ENCODE measurements at places on chromosomes 7 and 10. TPM values are rescaled to one million over a fixed set of nuclear protein-coding genes. Genes with fewer than 3 reads are reported as not detected.
A peak's percentile ranks its signal among the peaks of the same experiment; 100 is the strongest.

The TDRD1 gene
- 0.14 TPM for polyA plus RNA-seq

The C10orf67 gene
- polyA plus RNA-seq, result 0.20 TPM

The PITRM1 gene
- polyA plus RNA-seq, result 68.1 TPM

The PAX2 gene
- 0.16 TPM for polyA plus RNA-seq

The VKORC1L1 gene
- polyA plus RNA-seq, result 31.4 TPM

The KEL gene
- 1.2 TPM for polyA plus RNA-seq

The DYDC2 gene
- polyA plus RNA-seq, result 0.13 TPM

The LAMB1 gene
- 576 TPM for polyA plus RNA-seq

The MSS51 gene
- 63.0 TPM for polyA plus RNA-seq

The UPF2 gene
- polyA plus RNA-seq, result 22.0 TPM

The MOGAT3 gene
- not detected for polyA plus RNA-seq

The AGAP9 gene
- polyA plus RNA-seq, result 3.5 TPM

The GATA3 gene
- polyA plus RNA-seq, result 0.96 TPM

The TAS2R41 gene
- not detected for polyA plus RNA-seq

The SP8 gene
- not detected for polyA plus RNA-seq

The XPNPEP1 gene
- 85.0 TPM for polyA plus RNA-seq

The ADAM8 gene
- 2.5 TPM for polyA plus RNA-seq

The LRGUK gene
- polyA plus RNA-seq, result 0.49 TPM

The DKK1 gene
- not detected for polyA plus RNA-seq

The SFRP5 gene
- polyA plus RNA-seq, result 1.4 TPM

DNA sequence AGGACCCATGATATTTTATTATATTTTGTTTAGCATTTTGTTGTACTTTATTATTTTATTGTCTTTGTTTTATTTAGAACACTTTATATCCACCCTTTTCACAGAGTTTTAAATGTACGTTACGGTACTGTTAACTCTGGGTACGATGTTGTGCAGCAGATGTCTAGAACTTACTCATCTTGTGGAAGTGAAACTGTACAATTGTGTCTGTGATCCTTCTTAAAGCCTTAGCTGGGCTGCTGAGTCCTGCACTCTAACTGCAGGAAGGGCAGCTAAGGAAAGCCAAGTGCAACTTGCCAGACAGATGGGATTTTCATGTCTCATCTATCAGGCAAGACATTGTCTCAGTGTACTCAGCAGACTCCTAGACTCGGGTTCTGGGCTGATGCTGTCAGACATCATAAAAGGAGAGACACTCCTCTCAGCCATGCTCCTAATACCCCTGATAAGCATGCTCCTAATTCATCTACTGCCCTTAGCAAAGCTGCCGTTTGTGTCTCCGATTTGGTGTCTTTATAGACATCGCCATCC lies 14.6 kb upstream of the INSYN2A start:
- DNase-seq, result no peak

- DNase-seq, result no peak
Measured at GRCh38 chr10:44035474-44036197, 349.3 kb downstream of the CXCL12 start.

DNA sequence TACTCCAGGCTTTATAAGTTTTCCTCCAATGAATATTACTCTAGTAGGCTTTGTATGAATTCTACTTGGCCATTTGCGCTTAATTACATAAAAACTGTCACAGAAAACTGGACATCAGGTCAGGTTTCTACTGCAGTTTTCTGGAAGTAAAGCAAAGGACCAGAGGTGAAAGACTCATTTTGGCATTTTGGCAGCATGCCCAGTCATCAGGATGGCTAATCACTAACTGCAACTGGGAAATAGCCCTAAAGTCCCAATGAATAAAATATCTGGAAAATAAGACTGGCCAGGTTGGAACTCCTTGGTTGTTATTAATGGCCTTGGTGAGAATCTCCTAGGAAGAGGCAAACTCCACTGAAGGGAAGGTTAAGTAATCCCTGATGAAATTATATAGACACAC lies 75.5 kb downstream of the COPG2 start:
- no peak for DNase-seq

GRCh38 chr7:38686888-38687287 lies 55.7 kb upstream of the AMPH start:
- DNase-seq, result no peak

GRCh38 chr7:69619635-69620034 lies 21.4 kb downstream of the AUTS2 start:
- no peak for DNase-seq

GRCh38 chr7:112079673-112080072 lies 126.5 kb downstream of the DOCK4 start:
- no peak for DNase-seq

DNA sequence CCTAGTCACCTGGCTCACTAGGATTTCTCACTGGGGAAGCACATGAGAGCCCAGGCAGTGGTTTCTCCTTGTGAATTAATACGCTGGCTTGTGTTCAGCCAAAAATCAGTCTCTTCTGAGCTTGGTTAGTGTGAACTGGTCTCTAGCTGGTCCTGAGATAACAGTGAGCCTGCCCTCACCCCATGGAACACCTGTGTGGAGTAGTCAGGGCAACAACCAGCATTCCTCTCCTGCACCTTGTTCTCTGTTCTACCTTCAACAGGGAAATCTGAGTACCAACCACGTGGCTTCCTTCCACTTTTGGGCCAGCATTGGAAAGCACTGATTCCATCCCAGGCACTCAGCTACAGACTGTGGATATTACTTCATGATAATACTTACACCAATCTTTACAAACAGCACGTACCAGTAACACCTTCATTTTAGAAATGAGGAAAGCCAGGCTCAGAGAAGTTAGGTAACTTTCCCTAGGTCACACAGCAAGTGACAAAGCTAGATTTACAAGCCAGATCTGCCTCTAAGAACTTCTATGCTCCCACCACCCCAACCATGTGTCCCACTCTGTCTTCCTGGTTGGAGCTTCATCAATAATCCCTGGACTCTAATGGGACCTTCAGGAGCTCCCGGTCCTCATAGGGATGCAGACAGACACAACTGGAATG lies 106.6 kb downstream of the GRID1 start:
- no peak for DNase-seq

DNA sequence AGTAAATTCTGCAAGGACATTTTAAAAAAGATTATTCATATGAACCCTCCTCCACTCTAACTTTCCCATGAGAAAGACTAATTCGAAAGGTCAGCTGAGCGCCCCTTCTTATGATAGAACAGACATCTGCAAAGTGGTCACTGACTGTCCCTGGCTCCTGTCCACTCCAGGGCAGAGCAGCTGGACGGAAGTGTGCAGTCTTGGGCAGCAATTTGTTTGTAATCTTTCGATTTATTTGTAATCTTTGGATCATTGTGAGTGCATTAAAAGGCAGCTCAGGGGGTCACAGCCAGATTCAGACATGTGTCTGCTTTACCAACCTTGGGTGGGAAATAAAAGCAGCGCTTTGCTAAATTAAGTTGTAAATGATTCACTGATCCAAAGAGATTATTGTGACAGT lies 158.8 kb upstream of the ADARB2 start:
- DNase-seq, result no peak

GRCh38 chr7:3043544-3044371 lies at the start of gene CARD11:
Gene CARD11, minus strand, starts transcription at chr7:3043867. Its CDS starts 85,361 bp downstream, at chr7:2958506.
- DNase-seq, result no peak

GRCh38 chr7:30683816-30684215 lies 1.6 kb upstream of the CRHR2 start:
- DNase-seq, result peak; percentile 11

DNA sequence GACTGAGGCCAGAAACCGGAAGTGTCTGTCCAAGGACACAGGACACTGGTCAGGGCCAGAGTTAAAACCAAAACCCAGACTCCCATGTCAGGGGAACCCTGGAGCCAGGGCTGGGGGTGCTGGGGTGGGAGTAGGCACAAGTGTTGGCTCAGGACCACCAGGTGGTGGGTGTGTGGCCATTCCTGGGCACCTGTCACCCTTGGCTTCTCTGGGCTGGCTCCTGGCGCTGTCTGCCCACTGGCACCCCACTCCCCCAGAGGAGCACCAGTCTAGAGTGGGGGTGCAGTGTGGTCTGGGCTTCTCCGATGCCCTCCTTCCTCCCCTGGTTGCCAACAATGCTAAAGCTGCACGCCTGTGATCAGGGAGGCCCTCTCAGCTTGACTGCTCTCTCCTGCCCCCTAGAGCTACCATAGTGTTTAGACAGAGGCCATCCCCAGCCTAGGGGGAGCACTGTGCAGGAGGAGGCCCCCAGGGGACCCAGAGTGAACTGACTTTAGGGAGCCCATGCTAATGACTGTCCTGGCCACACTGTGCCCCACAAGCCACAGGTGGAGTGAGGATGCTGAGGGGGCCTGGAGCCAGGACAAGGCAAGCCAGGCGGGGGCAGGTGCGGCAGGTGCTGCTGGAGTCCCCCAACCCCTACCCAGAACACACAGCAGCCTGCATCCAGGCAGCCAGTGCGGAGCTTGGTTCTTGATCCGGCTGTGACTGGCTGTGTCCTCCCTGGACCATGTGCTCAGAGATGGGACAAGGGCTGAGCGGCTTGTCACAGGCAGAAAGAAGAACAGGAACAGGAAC lies 11.0 kb downstream of the RASGEF1A start:
- DNase-seq, result no peak

GRCh38 chr10:27240212-27241009 lies at the start of gene ACBD5:
Gene ACBD5, minus strand, starts transcription at chr10:27240797. Its CDS starts 109 bp downstream, at chr10:27240688.
- DNase-seq, result peak; percentile 79

DNA sequence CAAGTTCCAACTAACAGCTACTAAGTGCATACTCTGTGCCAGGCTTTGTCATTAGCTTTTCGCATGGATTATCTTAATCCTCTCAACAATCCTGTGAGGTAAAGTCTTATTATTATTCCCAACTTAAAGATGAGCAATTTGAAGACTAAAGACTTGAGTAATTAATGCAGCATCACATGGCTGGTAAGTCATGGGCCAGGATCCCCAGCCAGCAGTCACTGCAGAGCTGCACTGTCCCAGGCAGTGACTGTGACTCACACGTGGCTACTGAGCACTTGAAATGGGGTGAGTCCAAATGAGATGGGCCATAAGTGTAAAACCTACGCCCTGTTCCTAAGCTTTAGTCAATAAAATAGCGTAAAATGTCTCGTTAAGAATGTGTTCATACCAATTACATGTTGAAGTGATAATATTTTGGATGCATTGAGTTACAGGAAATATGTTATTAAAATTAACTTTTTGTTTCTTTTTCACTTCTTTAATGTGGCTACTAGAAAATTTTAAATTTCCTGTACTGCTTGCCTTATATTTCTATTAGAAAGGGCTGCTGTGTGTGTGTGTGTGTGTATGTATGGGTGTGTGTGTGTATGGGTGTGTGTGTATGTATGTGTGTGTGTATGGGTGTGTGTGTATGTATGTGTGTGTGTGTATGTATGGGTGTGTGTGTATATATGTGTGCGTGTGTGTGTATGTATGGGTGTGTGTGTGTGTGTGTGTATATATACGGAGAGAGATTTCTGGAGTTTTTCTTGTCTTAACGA lies 756.3 kb downstream of the AUTS2 start:
- DNase-seq, result no peak

GRCh38 chr7:47338026-47338425 lies 243.9 kb downstream of the TNS3 start:
- no peak for DNase-seq

- no peak for DNase-seq
Measured at GRCh38 chr7:77525231-77525630, 11.9 kb upstream of the PTPN12 start.

DNA sequence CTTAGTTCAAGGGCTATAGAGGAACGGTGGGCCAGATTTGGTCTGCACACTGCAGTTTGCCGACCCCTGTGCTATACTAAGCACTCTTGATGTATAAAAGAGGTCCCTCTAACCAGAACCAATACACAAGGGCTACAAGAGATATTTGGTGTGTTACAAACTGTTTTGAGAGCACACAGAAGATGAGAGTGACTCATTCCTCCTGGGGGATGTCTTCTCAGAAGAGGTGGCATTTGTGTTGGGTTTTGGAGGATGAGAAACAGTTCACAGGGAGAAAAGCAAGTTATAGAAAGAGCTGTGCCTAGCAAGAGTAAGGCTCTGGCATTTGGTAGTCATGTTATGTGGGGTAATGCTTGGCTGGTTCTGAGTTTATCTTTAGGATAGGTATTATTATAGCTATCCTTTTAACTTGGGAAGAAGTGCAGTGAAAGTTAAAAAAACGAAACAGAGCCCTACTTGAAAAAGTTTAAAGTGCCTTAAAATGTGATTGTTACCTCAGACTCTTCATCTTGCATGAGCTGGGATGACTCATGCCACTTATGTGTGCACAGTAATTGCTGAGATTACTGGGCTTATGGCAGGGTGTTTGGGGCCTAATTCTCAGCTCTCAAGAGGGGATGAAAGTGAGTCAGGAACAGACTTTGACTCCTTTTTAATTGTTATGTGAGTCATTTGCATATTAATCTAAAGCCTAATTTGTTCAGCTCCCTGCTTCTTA lies 160.4 kb downstream of the KIF20B start:
- no peak for DNase-seq

GRCh38 chr7:1458683-1459511 lies at the start of gene MICALL2:
Gene MICALL2, minus strand, starts transcription at chr7:1459470. Its CDS starts 144 bp downstream, at chr7:1459326.
- no peak for DNase-seq

DNA sequence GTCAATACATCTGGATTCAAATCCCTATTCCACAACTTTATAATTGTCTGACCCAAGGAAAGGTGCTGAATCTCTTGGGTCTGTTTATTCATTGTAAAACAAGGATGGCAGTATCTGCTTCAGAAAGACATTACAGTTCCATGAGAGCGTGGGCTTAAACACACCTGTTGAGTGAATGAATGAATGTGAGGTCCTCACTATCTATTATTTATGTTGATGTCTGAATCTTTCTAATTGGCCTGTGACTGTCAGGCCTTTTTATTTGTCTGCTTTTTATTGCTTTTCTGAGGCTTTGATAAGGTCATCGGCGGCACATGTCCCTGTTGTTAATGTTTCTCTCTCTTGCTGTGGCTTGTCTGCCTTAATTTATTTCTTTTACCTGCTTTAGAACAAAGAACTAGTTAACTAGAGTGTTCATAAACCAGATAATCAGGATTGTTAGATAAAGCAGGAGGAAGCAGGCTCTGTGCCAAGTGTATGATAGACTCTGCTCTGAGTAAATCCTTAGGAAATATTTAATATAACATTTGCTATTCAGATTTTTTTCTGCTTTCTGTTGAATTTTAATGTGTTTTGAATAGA lies 42.3 kb upstream of the CYCS start:
- DNase-seq, result no peak

DNA sequence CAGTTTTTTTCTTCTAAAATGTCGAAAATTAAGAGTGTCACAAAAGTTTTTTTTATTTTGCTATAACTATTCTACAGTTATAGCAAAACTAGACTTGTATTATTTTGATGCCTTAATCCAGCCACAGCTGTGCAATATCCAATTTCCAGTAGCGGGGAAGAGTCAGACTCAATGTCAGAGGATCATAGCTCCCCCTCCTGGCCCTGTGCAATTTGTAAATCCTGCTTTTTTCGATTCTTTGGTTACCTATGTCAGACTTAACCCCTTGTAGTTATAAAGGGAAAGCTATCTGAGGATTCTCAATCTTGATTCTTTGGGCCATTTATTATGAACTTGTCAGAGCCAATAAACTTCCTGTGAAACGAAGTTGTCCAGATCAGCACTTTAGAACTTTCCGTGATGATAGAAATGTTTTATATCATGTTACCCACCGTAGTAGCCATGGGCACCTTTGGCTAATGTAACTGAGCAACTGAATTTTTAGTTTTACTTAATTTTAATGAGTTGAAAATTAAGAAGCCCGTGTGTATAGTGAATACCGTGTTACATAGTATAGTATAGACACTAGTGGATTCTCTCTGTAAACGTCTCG lies 87.7 kb upstream of the PRKCQ start:
- DNase-seq, result peak; percentile 59

GRCh38 chr7:78634093-78634492 lies 819.4 kb downstream of the MAGI2 start:
- no peak for DNase-seq

GRCh38 chr10:116772909-116773705 lies 30.7 kb upstream of the HSPA12A start:
- no peak for DNase-seq
